Smooth muscle cell of bladder (primary cell): ENCODE measurements at places on chromosomes 7 and 10. TPM values are rescaled to one million over a fixed set of nuclear protein-coding genes. Genes with fewer than 3 reads are reported as not detected.

Gene PSAP
- total RNA-seq: 556 and 987 TPM in 2 replicates

Gene SKIDA1
- 0.28 TPM in 2 replicates for total RNA-seq

Gene CABCOCO1
- 0.83 and 1.6 TPM in 2 replicates for total RNA-seq

Gene SLC26A4
- total RNA-seq: 0.28 and 0.65 TPM in 2 replicates

Gene CHAT
- not detected in 2 replicates for total RNA-seq

Gene C10orf62
- total RNA-seq: 0.14 TPM in 1 of 2 replicates, not detected in the other

Gene SUFU
- 1.6 and 2.3 TPM in 2 replicates for total RNA-seq

Gene MACC1
- total RNA-seq: 0.92 and 1.4 TPM in 2 replicates

Gene RAPGEF5
- total RNA-seq: 1.1 and 2.4 TPM in 2 replicates

Gene UPK3B
- 0.46 TPM in 1 of 2 replicates, not detected in the other for total RNA-seq

Gene ERVW-1
- 0.09 TPM in 1 of 2 replicates, not detected in the other for total RNA-seq

Gene AKR1C4
- not detected in 2 replicates for total RNA-seq

Gene SH3PXD2A
- 14.8 and 19.7 TPM in 2 replicates for total RNA-seq

Gene WNT8B
- total RNA-seq: not detected in 2 replicates

Gene PLEKHS1
- total RNA-seq: 0.09 TPM in 1 of 2 replicates, not detected in the other

Gene TMEM178B
- total RNA-seq: under 0.01 and 0.09 TPM in 2 replicates

Gene TAS2R38
- not detected in 2 replicates for total RNA-seq

Gene CPA4
- total RNA-seq: 25.9 and 83.2 TPM in 2 replicates

Gene COL1A2
- total RNA-seq: 4,803 and 7,669 TPM in 2 replicates

Gene NEUROG3
- not detected in 2 replicates for total RNA-seq

Gene OR9A2
- not detected in 2 replicates for total RNA-seq

Gene FKBP6
- under 0.01 TPM in 1 of 2 replicates, not detected in the other for total RNA-seq

Gene GET4
- 16.1 and 19.7 TPM in 2 replicates for total RNA-seq

Gene AS3MT
- 6.1 and 13.0 TPM in 2 replicates for total RNA-seq

Gene GIMAP4
- total RNA-seq: 0.28 TPM in 1 of 2 replicates, not detected in the other

Gene CUTC
- total RNA-seq: 24.6 and 35.7 TPM in 2 replicates

Gene CLEC2L
- not detected in 2 replicates for total RNA-seq

Gene CCDC172
- not detected in 2 replicates for total RNA-seq

Gene MRPS17
- 14.6 and 15.4 TPM in 2 replicates for total RNA-seq

Gene DPP6
- not detected in 2 replicates for total RNA-seq

Gene TMEM229A
- total RNA-seq: not detected in 2 replicates

Gene OPALIN
- total RNA-seq: not detected in 2 replicates

Gene NEBL
- total RNA-seq: under 0.01 and 0.09 TPM in 2 replicates

Gene NEUROD6
- total RNA-seq: not detected in 2 replicates

Gene TRPV5
- not detected in 2 replicates for total RNA-seq

Gene KLLN
- 0.37 and 0.57 TPM in 2 replicates for total RNA-seq

Gene NAT16
- not detected in 2 replicates for total RNA-seq

Gene TMEM26
- total RNA-seq: 0.71 and 0.92 TPM in 2 replicates

Gene THSD7A
- 0.14 and 0.55 TPM in 2 replicates for total RNA-seq

Gene MUC3A
- not detected in 2 replicates for total RNA-seq

Gene FAM20C
- 49.1 and 66.7 TPM in 2 replicates for total RNA-seq

Gene NKX1-2
- total RNA-seq: not detected in 2 replicates

Gene CXCL12
- 135 and 150 TPM in 2 replicates for total RNA-seq

Gene IFIT1
- 9.9 and 13.7 TPM in 2 replicates for total RNA-seq

Gene SYNPO2L
- total RNA-seq: not detected in 2 replicates

Gene C10orf120
- not detected in 2 replicates for total RNA-seq

Gene LRGUK
- total RNA-seq: 0.14 and 0.18 TPM in 2 replicates

Gene GPR146
- 1.00 and 5.8 TPM in 2 replicates for total RNA-seq

Gene STEAP1
- 30.2 and 52.5 TPM in 2 replicates for total RNA-seq

Gene CALCR
- not detected in 2 replicates for total RNA-seq

Gene MOGAT3
- not detected in 2 replicates for total RNA-seq
